ENCODE measurements at places on chromosomes 5 and 9. TPM values are rescaled to one million over a fixed set of nuclear protein-coding genes. Genes with fewer than 3 reads are reported as not detected.

SLC36A3 gene
- not detected for total RNA-seq

ARSI gene
- total RNA-seq, result 54.7 TPM

CARD9 gene
- total RNA-seq, result 3.9 TPM

LOX gene
- 92.5 TPM for total RNA-seq

TRIM23 gene
- 24.5 TPM for total RNA-seq

PSD2 gene
- under 0.01 TPM for total RNA-seq

IL13 gene
- total RNA-seq, result not detected

CFAP90 gene
- total RNA-seq, result not detected

UBE2R2 gene
- total RNA-seq, result 22.3 TPM

EGFLAM gene
- total RNA-seq, result 10.1 TPM

MEIKIN gene
- total RNA-seq, result not detected
